ENCODE measurements at places on chromosomes 2 and 18. TPM values are rescaled to one million over a fixed set of nuclear protein-coding genes. Genes with fewer than 3 reads are reported as not detected.
A peak's percentile ranks its signal among the peaks of the same experiment; 100 is the strongest.

DNA sequence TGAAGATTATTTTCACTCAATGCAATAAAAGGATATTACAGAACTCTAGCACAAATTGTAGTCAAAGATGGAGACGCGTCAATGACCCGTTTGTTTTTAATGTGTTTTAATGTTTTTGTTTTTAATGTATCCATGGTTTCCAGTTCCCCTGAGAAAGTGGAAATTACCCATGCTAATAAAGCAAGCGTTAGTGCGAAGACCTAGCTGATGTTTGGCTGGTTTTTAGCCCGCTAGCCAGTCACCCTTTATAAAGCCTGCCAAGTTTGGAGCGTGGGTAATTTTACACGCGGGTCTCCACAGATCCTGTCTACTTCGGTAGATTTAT lies 430 bp upstream of the CHMP1B start:
- peak overlapping the region; percentile 97 for H3K4me3 ChIP-seq
- peaks cover 40% of the 10 kb centered on the region for H3K4me1 ChIP-seq
- no peak for DNase-seq
- peaks cover 3% of the 10 kb centered on the region for H3K36me3 ChIP-seq

DNA sequence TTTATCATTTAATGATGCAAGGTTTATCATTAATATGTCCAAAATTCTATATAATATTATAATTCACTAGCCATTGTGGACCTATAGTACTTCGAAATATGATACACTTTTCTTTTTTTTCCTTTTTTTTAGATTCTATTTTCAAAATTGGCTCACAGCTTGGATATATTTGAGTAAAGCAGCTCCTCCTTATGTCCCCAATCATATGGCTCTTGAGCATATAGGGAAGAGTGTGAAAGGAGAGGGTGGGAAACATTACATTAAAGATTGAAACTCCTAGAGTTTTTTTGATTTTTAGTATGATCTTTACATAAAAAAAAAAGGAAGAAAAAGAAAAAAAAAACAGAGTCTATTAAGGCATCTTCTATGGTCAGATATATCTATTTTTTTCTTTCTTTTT lies 457.9 kb downstream of the RIT2 start:
- no peak overlapping the region for H3K27ac ChIP-seq
- no peak for DNase-seq
- H3K4me1 ChIP-seq, result no peaks in the 10 kb centered on the region
- H3K36me3 ChIP-seq, result no peaks in the 10 kb centered on the region
- H3K27me3 ChIP-seq, result no peaks in the 10 kb centered on the region

KLHL14 gene
- not detected for total RNA-seq

DNA sequence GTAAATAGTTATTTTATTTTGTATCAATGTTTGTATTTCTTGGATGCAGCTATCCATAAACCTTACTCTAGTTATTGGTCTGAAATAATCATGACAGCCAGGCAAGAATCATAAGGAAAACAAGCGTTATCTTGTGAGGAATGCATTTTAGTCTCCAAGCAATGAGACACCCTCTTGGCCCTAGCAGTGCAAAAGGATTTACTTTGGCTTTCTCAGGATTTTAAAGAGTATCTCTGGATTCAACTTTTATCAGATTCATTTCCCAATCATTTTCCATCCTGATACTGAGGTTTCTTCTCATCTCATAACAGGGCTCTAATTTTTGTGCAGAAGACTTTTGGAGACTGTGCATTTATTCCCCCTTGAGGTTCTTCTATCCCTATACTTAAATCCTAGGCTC lies 480.8 kb downstream of the TMX3 start:
- H3K27me3 ChIP-seq, result no peaks in the 10 kb centered on the region
- no peak for DNase-seq

PID1 gene
- total RNA-seq, result not detected

GRCh38 chr2:234345921-234346320 lies 151.0 kb downstream of the ARL4C start:
- H3K36me3 ChIP-seq, result no peaks in the 10 kb centered on the region
- no peak for DNase-seq
- H3K4me1 ChIP-seq, result peaks cover 7% of the 10 kb centered on the region
- H3K4me3 ChIP-seq, result no peak overlapping the region
- H3K27ac ChIP-seq, result no peak overlapping the region

ALKAL2 gene
- not detected for total RNA-seq

TOGARAM2 gene
- 9.3 TPM for total RNA-seq

ABCB11 gene
- not detected for total RNA-seq

GRCh38 chr2:13005761-13006335 lies 289.1 kb downstream of the TRIB2 start:
- H3K36me3 ChIP-seq, result no peaks in the 10 kb centered on the region
- no peak for DNase-seq
- no peak overlapping the region for H3K4me3 ChIP-seq
- no peak overlapping the region for H3K27ac ChIP-seq

ANKRD30B gene
- total RNA-seq, result not detected

GRCh38 chr2:235086481-235087184 lies 134.8 kb downstream of the SH3BP4 start:
- H3K4me1 ChIP-seq, result no peaks in the 10 kb centered on the region
- no peak for DNase-seq
- no peaks in the 10 kb centered on the region for H3K36me3 ChIP-seq

GRCh38 chr2:60492548-60492947 lies 60.9 kb downstream of the BCL11A start:
- no peaks in the 10 kb centered on the region for H3K27me3 ChIP-seq
- H3K36me3 ChIP-seq, result no peaks in the 10 kb centered on the region
- no peaks in the 10 kb centered on the region for H3K4me1 ChIP-seq
- no peak for DNase-seq

- DNase-seq, result no peak
- no peaks in the 10 kb centered on the region for H3K36me3 ChIP-seq
- H3K27me3 ChIP-seq, result no peaks in the 10 kb centered on the region
- no peaks in the 10 kb centered on the region for H3K4me1 ChIP-seq
- no peak overlapping the region for H3K4me3 ChIP-seq
These were observed 111.6 kb downstream of the ZNF521 start for GRCh38 chr18:25240420-25240770.

Measured in CD4-positive, CD25-positive, alpha-beta regulatory T cell (primary cell).